ENCODE measurements at places on chromosomes 7 and 10.

DNA sequence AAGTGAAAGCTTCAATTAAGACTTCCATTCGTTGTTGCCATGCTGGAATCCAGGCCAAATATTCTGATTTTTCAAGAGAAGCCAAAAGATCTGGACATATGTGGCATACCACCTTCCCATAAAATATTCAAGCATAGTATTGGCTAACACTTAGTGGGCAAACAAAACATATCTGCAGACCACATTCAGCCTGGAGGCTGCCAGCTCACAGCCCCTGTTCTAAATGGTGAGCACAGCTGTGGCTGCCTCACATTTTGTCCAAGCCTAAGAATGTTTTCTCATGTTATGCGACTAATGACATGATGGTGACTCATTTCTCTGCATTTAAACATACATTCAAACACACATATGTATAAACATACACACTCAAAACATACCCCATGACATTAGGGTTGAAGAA is 10.6 kb upstream of the CALU start:
- H3K4me3 ChIP-seq = no peak overlapping the region
- H3K27me3 ChIP-seq = peaks cover 35% of the 10 kb centered on the region
- DNase-seq = no peak
- H3K27ac ChIP-seq = no peak overlapping the region

DNA sequence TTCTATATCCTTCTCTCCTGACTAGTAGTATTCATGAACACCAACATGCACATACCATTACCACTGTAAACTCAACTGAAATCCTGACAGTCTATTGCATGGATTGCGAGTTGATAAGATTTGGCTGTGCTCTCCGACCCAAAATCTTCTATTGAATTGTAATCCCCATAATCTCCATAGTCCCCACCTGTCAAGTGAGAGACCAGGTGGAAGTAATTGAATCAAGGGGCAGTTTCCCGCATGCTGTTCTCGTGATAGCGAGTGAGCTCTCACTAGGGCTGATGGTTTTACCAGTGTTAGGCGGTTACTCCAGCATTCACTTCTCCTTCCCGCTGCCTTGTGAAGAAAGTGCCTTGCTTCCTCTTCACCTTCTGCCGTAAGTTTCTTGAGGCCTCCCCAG is 261.8 kb downstream of the PHF14 start:
- H3K4me1 ChIP-seq = peaks cover 13% of the 10 kb centered on the region
- no peaks in the 10 kb centered on the region for H3K36me3 ChIP-seq
- H3K4me3 ChIP-seq = no peak overlapping the region
- no peak for DNase-seq
- no peaks in the 10 kb centered on the region for H3K27me3 ChIP-seq
- H3K27ac ChIP-seq = no peak overlapping the region

GRCh38 chr10:60427148-60427547 is 37.5 kb upstream of the ANK3 start:
- no peak for DNase-seq
- no peaks in the 10 kb centered on the region for H3K27me3 ChIP-seq
- no peaks in the 10 kb centered on the region for H3K36me3 ChIP-seq
- H3K4me1 ChIP-seq = peaks cover 13% of the 10 kb centered on the region
- H3K4me3 ChIP-seq = no peak overlapping the region
- H3K27ac ChIP-seq = no peak overlapping the region

- H3K27ac ChIP-seq = no peak overlapping the region
- DNase-seq = no peak
- no peaks in the 10 kb centered on the region for H3K36me3 ChIP-seq
- no peak overlapping the region for H3K4me3 ChIP-seq
These were observed 178.4 kb upstream of the LRRTM3 start for GRCh38 chr10:66747451-66747850.

GRCh38 chr10:52420656-52421055 is 106.6 kb downstream of the DKK1 start:
- H3K27ac ChIP-seq = no peak overlapping the region
- H3K4me3 ChIP-seq = no peak overlapping the region
- DNase-seq = no peak
- H3K4me1 ChIP-seq = peaks cover 1% of the 10 kb centered on the region
- no peaks in the 10 kb centered on the region for H3K36me3 ChIP-seq
- H3K27me3 ChIP-seq = no peaks in the 10 kb centered on the region

GRCh38 chr10:118521415-118522117 is 73.9 kb downstream of the PRLHR start:
- peaks cover 6% of the 10 kb centered on the region for H3K4me1 ChIP-seq
- DNase-seq = no peak
- peaks cover 32% of the 10 kb centered on the region for H3K27me3 ChIP-seq
- H3K4me3 ChIP-seq = no peak overlapping the region

- no peak for DNase-seq
- H3K27me3 ChIP-seq = no peaks in the 10 kb centered on the region
- H3K36me3 ChIP-seq = peaks cover 4% of the 10 kb centered on the region
- no peak overlapping the region for H3K4me3 ChIP-seq
- peaks cover 3% of the 10 kb centered on the region for H3K4me1 ChIP-seq
These were observed 5.1 kb downstream of the UBE2D4 start for GRCh38 chr7:43931346-43931745.

DNA sequence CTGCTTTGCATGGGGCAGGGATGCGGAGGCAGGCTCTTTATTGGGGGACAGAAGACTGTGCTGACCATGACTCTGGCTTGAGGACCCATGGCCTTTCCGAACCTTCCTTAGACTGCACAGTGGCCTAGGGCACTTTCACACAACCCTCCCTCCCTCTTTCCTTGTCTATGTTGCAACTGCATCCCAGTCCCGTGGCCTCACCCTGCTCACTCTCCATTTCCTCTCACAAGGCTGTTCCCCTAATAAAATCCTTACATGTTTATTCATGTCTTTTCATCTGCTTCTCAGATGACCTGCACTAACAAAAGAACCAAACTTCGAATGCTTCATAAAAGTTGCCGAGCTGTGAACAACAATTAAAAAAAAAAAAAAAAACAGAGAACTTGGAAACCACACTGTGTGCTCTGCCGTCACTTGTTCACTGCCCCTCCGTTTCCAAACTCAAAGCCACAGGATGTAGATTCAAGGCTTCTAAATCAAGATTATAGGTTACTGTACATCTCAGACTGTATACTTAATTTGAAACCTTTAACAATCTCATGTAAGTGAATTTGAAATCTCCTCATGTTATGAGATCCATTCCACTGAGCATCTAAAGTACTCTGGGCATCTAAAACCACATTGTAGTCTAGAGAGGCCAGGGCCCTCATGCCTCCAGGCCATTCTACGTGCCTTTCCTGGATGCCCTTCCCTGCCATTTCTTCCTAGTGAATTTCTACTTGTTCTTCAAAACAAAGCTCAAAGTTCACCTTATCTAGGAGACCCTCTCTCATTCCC is 265.9 kb downstream of the SNX13 start:
- no peak for DNase-seq
- H3K27ac ChIP-seq = no peak overlapping the region
- H3K36me3 ChIP-seq = no peaks in the 10 kb centered on the region
- H3K4me1 ChIP-seq = no peaks in the 10 kb centered on the region

DNA sequence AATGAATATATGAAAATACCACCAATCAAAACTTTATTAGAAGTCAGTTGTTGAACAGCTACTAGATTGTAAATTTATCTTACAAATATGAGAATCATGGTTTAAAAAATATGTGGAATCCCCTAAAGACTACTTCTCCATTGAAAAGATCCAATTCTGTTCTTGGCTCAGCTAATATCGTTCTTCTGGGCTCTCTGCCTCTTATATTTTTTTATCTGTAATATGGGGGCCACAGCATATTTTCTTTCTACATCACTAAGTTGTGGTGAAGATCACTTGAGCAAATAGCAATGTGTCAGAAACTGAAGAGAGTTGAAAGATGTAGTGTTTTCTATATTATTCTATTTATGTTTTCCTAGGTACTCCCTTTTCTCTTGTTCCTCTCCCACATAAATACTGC is 198.1 kb downstream of the FZD1 start:
- DNase-seq = no peak
- no peaks in the 10 kb centered on the region for H3K4me1 ChIP-seq
- H3K27ac ChIP-seq = no peak overlapping the region
- no peak overlapping the region for H3K4me3 ChIP-seq
- H3K36me3 ChIP-seq = peaks cover 1% of the 10 kb centered on the region

- no peak overlapping the region for H3K27ac ChIP-seq
- no peaks in the 10 kb centered on the region for H3K36me3 ChIP-seq
- no peaks in the 10 kb centered on the region for H3K4me1 ChIP-seq
- DNase-seq = no peak
- H3K27me3 ChIP-seq = no peaks in the 10 kb centered on the region
These were observed 19.7 kb downstream of the ADCY1 start for GRCh38 chr7:45593877-45594276.

GRCh38 chr7:56218510-56218909 is 102.3 kb upstream of the NUPR2 start:
- no peak overlapping the region for H3K4me3 ChIP-seq
- H3K4me1 ChIP-seq = no peaks in the 10 kb centered on the region
- no peak overlapping the region for H3K27ac ChIP-seq
- H3K36me3 ChIP-seq = peaks cover 8% of the 10 kb centered on the region
- no peaks in the 10 kb centered on the region for H3K27me3 ChIP-seq

DNA sequence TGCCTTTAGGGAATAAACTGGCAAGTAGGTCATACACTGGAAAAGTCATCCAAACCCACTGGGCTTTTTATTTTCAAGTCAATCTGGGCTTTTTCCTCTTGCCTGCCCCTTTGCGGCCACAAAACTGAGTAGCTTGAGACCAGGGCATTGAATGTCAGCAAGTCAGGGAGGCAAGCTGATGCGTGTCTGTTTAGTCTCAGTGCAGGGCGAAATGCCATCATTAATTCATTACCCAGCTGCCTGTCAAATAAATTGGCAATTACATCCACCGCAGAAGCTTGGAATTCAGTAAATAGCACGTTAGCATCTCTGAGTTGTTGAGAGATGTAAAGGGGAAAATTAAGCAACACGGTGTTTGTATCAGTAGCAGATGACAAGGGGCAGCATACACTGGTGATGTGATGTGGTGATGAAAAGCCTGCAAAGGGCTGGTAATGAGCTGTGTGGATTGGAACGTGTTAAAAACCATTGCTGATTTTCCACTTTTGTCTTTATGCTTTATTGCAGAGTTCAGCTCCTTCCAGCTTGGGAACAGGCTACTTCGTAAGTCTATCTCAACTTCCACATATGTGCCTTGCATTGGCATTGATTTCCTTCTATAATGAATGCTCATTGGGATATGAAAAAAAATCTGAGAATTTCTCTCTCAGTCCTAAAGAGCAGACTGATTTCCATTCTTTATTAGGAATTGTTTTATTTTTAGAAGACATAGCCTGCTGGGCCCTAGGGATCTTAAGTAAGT is 535.9 kb downstream of the AUTS2 start:
- H3K36me3 ChIP-seq = peaks cover 2% of the 10 kb centered on the region
- H3K27ac ChIP-seq = no peak overlapping the region
- no peak overlapping the region for H3K4me3 ChIP-seq
- no peak for DNase-seq
- peaks cover 8% of the 10 kb centered on the region for H3K4me1 ChIP-seq

- no peaks in the 10 kb centered on the region for H3K27me3 ChIP-seq
- H3K36me3 ChIP-seq = peaks cover 25% of the 10 kb centered on the region
- no peak for DNase-seq
- H3K4me1 ChIP-seq = peaks cover 16% of the 10 kb centered on the region
These were observed 47.4 kb downstream of the PRPF18 start for GRCh38 chr10:13634207-13634606.

GRCh38 chr7:117766913-117767312 is 106.3 kb downstream of the CTTNBP2 start:
- H3K36me3 ChIP-seq = peaks cover under 1% of the 10 kb centered on the region
- DNase-seq = no peak
- H3K4me1 ChIP-seq = no peaks in the 10 kb centered on the region
- no peaks in the 10 kb centered on the region for H3K27me3 ChIP-seq
- no peak overlapping the region for H3K27ac ChIP-seq

GRCh38 chr10:43299579-43299978 is 32.7 kb upstream of the RASGEF1A start:
- H3K4me3 ChIP-seq = no peak overlapping the region
- no peaks in the 10 kb centered on the region for H3K36me3 ChIP-seq
- DNase-seq = no peak
- peaks cover 17% of the 10 kb centered on the region for H3K4me1 ChIP-seq
- H3K27ac ChIP-seq = no peak overlapping the region

Measured in progenitor cell of endocrine pancreas (in vitro differentiated cells).